Hematopoietic multipotent progenitor cell treated with erythropoietin and hydrocortisone succinate and interleukin-3 and kit ligand, for 8 days (in vitro differentiated cells): ENCODE measurements at places on chromosomes 7 and 10.

GRCh38 chr7:100567751-100568175 lies 5.9 kb downstream of the SAP25 start:
- DNase-seq = no peak

- DNase-seq = no peak
Measured at GRCh38 chr10:96211764-96212163, 59.6 kb downstream of the BLNK start.

DNA sequence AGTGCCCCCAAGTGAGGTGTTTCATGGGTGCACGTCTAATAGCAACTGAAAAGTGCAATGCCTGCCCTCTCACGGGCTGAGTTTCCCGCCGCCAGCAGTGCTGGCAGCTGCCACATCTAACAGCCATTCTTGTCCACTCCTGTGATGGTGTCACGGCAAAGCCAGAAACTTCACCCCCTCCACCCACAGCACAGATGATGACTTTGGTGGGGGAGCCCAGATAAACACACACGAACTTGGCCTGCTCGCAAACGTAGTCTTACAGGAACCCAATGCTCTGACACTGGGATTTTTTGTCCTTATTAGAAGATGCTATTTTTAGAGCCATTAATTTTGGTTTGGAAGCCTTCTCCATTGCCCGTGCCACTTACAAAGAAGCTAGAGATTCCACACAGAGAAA lies 26.7 kb downstream of the CPXM2 start:
- DNase-seq = no peak

GRCh38 chr7:147041438-147041837 lies 924.8 kb downstream of the CNTNAP2 start:
- DNase-seq = no peak

DNA sequence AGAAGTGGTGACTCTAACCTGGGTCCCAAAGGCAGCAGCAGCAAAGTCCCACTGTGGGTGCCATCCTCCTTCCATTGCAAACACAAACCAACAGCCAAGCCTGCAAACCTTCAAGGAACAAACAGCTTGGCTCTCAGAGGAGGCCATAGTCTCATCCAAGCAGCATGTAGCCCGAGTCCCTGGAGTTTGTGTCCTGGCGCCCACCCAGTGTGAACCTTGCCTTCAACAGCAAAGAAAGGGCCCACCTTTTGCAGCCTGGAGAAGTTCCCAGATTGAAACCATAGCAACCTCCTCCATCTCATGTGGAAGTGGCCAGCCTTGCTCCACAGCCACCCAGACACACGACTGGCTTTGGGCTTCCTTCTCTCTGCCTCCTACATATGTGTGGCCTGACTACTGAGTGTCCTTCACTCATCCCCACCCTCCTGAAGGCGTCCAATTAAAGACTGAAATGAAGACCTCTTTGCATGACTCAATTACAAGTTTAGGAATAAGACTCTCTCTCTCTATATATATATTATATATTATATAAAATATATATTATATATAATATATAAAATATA lies 106.1 kb downstream of the C10orf90 start:
- DNase-seq = no peak

- no peak for DNase-seq
Measured at GRCh38 chr10:33719005-33719703, 384.7 kb upstream of the NRP1 start.

- DNase-seq = no peak
Measured at GRCh38 chr7:24283554-24283896, 465 bp upstream of the NPY start.
